ENCODE measurements at places on chromosomes 2 and 18.

DNA sequence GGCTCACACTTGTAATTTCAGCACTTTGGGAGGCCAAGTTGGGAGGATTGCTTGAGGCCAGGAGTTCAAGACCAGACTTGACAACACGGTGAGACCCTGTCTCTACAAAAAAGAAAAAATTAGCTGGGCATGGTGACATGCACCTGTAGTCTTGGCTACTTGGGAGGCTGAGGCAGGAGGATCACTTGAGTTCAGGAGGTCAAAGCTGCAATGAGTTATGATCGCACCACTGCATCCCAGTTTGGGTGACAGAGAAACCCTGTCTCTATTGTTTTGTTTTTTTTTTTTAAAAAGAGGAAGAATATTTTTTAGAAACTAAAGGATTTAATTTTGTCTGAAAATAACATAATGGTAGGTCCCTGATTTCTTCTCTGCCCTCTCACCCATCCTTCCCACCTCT lies 79.4 kb upstream of the TMEM200C start:
- no peak for DNase-seq

DNA sequence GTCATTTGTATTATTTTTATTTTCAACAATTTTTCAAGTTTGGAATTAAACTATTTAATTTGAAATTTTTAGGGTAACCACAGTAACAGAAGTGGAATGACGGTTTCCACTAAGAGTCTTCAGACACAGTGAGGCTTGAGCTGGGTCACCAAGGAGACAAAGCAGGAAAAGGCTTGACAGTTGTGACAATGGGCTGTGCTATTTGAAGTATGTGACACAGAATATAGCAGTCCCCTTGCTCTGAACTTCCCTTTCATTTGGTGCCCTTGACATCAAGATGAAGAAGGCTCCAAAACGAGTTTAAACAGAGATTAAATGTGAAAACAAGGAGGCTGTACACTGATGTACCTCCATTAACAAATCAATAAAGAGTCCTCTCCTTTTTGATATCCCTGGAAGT lies 265.4 kb upstream of the DLGAP1 start:
- no peak for DNase-seq

DNA sequence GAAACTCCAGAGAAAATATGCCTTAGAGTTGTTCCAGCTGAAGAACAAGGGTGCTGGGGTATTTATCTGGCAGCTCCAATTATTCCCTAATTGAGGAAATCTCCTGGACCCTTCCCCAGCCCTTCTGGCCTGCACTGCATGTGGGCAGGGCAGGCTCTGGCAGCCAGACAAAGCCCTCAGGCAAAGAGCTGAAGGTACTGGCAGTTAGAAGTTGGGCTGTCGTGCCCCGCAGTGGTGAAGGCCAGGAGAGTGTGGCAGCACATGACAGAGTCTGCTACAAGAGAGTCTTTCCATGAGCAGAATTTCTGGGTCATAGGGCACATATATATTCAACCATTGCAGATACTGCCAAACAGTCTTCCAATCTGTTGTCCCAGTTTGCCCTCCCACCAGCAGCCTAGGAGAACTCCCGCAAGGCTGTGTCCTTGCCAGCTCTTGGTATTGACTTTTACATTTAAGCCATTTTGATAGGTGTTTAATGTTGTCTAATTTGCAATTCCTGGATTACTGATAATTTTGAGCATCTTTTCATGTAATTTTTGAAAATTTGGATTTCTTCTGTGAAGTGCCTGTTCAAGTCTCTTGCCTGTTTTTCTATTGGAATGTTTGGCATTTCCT lies 26.6 kb downstream of the ONECUT2 start:
- DNase-seq = no peak

DNA sequence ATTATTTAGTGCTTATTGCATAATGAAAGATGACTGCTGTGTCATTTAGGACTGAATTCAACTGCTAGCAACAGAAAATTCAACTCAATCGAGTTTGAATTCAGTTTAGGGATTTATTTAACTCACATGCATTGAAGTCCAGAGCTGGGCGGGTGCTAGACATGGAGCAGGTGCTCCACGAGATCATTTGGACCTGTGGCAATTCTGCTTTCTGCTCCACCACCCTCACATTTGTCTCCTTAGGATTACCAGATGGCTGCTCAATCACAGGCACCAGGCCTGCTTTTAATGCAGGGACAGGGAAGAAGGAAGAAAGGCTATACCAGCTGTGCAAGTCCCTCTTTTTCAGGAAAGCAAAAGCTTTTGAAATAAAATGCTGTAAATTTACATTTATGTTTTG lies 572.9 kb upstream of the SLC8A1 start:
- DNase-seq = no peak

GRCh38 chr2:195121341-195121740 lies 535.7 kb upstream of the SLC39A10 start:
- no peak for DNase-seq

DNA sequence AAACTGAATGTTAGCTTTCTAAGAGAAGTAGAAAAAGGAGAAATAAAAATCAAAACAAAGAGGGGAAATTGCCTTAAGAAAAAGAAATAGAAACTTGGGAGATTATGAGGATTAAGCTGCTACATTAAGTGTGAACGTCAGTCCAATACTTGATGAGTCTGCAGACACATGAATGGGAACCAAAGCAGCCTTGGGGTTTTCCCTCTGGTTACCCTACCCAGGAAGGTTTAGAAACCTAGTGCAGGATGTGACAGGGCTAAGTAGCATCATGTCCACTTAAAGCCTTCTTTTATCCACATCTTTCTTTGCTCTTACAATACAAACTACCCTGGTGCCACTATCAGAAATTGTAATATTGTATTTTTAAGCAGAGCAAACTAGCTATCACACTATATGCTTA lies 22.3 kb downstream of the SLC35F5 start:
- no peak for DNase-seq

GRCh38 chr2:163974766-163975165 lies 239.0 kb upstream of the FIGN start:
- DNase-seq = no peak

DNA sequence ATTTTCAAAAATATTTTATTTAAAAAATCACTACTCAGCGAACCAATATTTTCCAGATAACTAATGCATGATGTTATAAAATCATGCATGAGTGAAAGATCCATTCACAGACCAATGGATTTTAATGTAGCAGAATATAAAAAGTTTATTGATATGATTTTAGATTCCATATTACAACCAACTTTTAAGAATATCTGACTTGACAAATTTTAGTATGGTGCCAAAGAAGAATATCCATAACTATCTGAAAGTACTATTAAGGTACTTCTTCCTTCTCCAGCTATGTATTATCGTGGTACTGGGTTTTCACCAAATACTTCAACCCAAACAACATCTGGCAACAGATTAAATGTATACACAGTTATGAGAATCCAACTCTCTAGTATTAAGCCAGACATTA lies 99.9 kb upstream of the NOSTRIN start:
- DNase-seq = no peak

DNA sequence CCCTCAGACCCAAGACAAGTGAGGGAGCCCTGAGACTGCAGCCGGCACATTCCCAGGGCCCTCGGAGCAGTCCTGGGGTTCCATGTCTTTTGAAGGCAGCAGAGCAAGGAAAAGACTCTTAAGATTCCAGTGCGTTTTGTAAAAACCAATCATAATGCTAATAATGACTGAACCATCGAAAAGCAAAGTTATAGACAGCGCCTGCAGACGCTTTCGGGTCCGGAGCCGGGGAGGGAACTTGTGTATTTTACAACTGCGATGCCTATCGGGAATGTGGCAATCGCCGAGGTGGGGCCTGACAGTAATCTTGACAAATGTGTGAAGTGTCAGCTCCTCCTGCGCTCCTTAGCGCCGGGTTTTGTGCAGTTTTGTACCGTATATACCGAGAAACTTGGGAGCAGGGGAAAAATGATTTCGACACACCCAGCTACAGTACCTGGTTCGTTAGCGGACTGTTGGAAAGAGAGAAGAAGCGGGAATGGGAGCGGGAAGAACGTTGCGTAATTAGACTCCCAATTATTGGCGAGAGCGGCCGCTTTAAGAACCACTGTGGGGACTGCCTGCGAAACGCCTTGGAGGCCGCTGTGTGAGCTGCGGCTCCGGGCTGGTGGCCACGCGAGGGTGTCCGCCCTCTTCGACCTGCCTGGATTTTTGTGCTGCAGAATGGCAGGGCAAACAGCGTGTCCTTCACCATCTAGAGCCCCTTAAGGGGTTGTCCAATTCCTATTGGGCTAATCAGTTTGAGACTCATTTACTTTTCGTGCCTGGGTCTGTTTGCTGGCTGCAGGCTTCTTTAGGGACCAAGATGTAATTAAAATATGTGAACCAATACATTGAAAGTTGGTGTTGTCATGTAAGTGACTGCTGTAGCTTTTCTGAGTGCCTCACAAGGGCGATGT lies 2.4 kb downstream of the EPAS1 start:
- DNase-seq = peak; percentile 71

DNA sequence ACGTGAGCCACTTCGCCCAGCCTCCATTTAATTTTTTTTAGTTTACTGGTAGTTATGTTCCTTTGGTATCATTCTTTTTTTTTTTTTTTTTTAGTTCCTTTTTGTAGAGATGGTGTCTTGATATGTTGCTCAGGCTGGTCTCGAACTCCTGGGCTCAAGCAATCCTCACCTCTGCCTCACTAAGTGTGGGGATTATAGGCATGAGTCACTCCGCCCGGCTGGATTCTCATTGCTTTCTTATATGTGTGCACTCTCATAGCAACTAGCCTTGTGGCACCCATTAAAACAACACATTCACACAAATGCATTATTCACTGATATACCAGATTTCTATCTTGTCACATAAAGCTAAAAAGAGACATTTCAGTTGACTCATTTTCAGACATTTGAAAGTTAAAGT lies 4.2 kb downstream of the TTC27 start:
- peak; percentile 60 for DNase-seq

GRCh38 chr2:132651115-132652045 lies 18.6 kb downstream of the LYPD1 start:
- DNase-seq = peak; percentile 65

GRCh38 chr2:240912878-240913809 lies 7.0 kb downstream of the CROCC2 start:
- DNase-seq = peak; percentile 69

GRCh38 chr2:59868981-59869380 lies 684.5 kb downstream of the BCL11A start:
- DNase-seq = no peak

DNA sequence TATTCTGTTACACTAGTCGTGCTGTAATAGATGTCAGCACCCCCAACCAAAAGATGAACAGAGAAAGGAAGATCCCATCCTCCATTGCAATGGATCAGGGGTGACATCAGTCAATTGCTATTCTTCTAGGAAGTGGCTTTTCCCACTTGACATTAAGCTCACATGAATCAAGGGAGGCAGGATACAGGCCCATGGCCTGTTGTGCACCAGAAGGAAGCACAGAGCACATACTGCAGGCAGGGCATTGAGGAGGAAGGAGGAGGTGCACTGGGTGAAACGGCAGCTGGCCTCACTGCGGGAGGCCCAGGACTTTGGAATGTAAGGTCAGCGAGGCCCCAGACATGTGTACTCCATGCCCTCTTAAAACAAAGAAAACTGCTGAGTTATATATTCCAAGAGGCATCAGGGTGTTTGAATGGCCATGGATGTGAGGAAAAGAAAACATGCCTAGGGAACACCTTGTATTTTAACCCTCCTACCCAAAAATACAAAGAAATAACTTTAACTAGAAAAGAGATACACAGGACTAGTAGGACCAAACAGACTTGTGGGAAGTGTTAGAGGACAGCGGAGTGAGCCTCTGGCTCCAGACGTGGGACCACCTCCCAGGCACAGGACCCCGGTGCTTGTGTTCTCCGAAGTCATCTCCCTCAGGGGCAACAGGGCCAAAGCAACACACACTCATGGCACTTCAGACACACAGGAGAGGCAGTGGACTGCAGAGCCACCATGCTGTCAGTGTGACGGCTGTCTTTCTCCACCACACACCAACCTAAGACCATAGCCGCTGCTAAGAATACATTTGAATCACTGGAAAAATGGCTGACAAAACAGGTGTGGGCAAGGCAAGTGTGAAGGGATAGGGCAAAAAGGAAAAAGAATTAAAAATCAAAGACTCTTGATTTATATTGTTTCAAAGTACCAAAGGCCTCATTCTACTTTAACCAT lies 51.4 kb upstream of the RIOK3 start:
- peak; percentile 97 for DNase-seq

GRCh38 chr2:240873098-240873788 lies 4.6 kb downstream of the AGXT start:
- DNase-seq = no peak

DNA sequence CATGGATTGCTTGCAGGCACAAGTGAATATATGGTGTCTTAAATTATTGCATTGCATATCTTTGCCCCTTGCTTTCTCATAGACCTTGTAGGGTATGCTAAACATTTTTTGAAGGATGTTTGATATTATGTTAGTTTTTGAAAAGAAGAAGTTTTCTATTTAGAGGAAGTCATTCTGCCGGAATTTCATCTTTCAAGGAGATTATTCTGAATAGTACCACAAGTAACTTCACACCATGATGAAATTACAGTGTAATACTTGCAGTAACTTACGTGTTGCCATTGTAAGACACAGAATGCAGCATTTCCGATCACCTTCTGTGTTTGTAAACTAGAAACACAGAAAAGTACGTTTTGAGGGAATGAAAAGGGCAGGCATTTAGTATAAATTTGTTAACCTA lies 71.9 kb downstream of the ACVR2A start:
- no peak for DNase-seq

DNA sequence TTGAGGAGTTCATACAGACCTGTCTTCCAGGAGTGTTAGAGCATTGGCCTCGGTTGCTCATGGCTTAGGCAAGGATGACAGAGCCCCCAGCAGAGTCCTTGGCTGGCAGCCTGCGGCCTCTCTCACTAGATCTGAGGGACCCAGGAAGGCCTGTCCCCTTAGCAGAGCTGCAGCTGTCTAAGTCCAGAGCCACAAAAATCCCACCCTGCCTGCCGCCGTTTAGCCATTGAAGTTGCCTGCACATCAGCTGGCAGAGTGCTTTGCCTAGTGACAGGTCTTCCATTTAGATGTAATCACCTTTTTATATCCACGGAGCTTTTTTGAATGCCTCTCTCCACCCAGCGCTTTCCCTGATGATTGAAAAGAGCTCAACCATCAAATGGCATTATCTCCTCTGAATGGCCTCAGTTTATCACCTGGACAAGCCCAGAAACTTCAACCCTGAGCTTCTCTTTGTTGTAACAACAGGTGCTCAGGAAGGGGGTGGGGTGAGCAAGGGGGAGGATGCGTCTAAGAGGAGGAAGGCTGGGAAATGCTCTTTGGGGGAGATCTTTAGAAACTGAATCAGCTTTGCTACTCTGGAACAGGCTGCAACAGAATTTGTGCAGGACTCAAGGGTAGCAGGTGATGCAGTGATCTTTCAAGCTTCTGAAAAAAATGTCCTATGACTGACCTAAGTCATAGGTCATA lies 71.9 kb downstream of the TNP1 start:
- DNase-seq = no peak

GRCh38 chr2:43406651-43407279 lies 180.4 kb upstream of the ZFP36L2 start:
- DNase-seq = no peak

- DNase-seq = peak; percentile 96
These were observed 384.6 kb downstream of the STK39 start for GRCh38 chr2:167862782-167863181.
